ENCODE measurements at places on chromosomes 11 and 22. TPM values are rescaled to one million over a fixed set of nuclear protein-coding genes. Genes with fewer than 3 reads are reported as not detected.

DNA sequence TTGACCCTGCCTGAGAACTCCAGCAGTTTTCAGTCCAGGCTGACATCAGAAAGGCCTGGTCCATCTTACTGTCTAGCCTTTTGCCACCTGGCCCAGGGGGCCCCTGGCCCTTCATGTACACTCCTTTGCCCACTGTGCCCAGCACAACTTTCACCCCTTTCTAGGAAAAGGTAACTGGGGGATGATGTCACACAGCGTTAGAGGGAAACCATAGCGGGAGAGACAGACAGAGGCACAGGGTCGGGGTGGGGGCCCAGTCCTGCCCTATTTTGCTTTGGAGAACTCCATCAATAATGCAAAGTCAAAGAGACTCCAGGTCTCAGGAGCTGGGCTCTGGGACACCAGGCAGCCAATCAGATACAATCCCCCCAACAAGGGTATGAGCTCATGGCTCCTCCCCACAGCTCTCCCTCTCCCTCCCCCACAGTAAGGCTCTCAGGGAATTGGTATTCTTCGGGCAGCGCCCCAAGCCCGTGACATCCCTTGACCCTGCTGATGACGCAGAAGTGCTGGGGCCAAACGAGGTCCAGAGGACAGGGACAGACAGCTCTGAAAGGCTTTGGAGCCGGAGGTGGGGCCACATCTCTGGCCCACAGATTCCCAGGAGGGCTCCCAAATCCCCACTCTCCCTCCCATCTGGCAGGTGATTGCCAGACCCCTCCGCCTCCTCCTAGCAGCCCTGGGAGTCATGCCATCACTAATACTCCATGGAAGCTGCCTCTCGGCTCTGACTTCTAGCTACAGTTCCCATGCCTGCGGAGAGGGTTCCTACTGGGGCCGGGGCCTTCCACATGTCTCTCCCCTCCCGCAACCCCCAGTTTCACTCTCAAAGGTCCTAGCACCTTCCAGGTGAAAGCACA, 5.9 kb downstream of the USP2 start:
- no peak overlapping the region for H3K4me3 ChIP-seq
- peak; percentile 59 for DNase-seq
- peaks cover 82% of the 10 kb centered on the region for H3K4me1 ChIP-seq

DNA sequence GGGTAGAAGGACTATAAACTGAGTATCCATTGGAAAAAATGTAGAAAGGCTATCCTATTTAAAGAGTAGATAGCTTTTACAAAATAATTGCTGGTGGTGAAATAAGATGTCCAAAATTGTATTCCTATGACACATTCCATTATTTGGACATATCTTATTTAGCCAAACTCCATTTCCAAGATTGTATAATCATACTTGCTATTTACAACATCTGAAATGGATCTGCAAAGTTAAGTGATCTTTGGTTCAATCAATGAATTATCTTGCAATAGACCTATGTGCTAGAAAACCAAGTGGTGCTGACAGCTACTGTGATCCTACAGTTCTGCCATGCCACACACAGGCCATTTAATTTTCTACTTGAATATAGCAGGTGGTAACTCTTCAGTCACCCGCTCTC, 11.0 kb upstream of the BLID start:
- DNase-seq: no peak
- no peaks in the 10 kb centered on the region for H3K4me1 ChIP-seq
- H3K27ac ChIP-seq: no peak overlapping the region

GRCh38 chr11:114196997-114197703, 99.0 kb upstream of the NNMT start:
- H3K36me3 ChIP-seq: no peaks in the 10 kb centered on the region
- no peak overlapping the region for H3K4me3 ChIP-seq
- no peaks in the 10 kb centered on the region for H3K27me3 ChIP-seq
- H3K27ac ChIP-seq: no peak overlapping the region
- peaks cover 4% of the 10 kb centered on the region for H3K4me1 ChIP-seq

GRCh38 chr11:62573006-62573591, 592 bp downstream of the EEF1G start:
- H3K4me1 ChIP-seq: peaks cover 40% of the 10 kb centered on the region
- peaks cover 83% of the 10 kb centered on the region for H3K36me3 ChIP-seq
- H3K27me3 ChIP-seq: no peaks in the 10 kb centered on the region
- peak overlapping the region; percentile 88 for H3K27ac ChIP-seq
- peak overlapping the region; percentile 96 for H3K4me3 ChIP-seq
- DNase-seq: peak; percentile 22

- H3K4me1 ChIP-seq: no peaks in the 10 kb centered on the region
- H3K27ac ChIP-seq: no peak overlapping the region
- H3K27me3 ChIP-seq: peaks cover 11% of the 10 kb centered on the region
Measured at GRCh38 chr11:125201525-125202141, 37.1 kb downstream of the PKNOX2 start.

- H3K27ac ChIP-seq: peak overlapping the region; percentile 95
- H3K27me3 ChIP-seq: no peaks in the 10 kb centered on the region
- H3K4me1 ChIP-seq: peaks cover 23% of the 10 kb centered on the region
- peaks cover 80% of the 10 kb centered on the region for H3K36me3 ChIP-seq
- peak; percentile 5 for DNase-seq
- H3K4me3 ChIP-seq: peak overlapping the region; percentile 94
Measured at GRCh38 chr11:119092880-119093842, 8.5 kb downstream of the HMBS start.

GRCh38 chr11:72446929-72447769, 12.8 kb upstream of the CLPB start:
- no peak overlapping the region for H3K27ac ChIP-seq
- DNase-seq: peak; percentile 41
- H3K36me3 ChIP-seq: no peaks in the 10 kb centered on the region
- no peak overlapping the region for H3K4me3 ChIP-seq
- no peaks in the 10 kb centered on the region for H3K4me1 ChIP-seq
- no peaks in the 10 kb centered on the region for H3K27me3 ChIP-seq

- no peaks in the 10 kb centered on the region for H3K36me3 ChIP-seq
- peaks cover 9% of the 10 kb centered on the region for H3K4me1 ChIP-seq
- peaks cover 50% of the 10 kb centered on the region for H3K27me3 ChIP-seq
- H3K4me3 ChIP-seq: no peak overlapping the region
Measured at GRCh38 chr22:23123804-23124254, 18.0 kb downstream of the RSPH14 start.

- no peak overlapping the region for H3K27ac ChIP-seq
- no peak overlapping the region for H3K4me3 ChIP-seq
- 0 out of 2 replicates have a peak, but pooled peaks cover 3% of the 10 kb centered on the region for H3K4me1 ChIP-seq
- DNase-seq: no peak
- peaks cover 10% of the 10 kb centered on the region for H3K27me3 ChIP-seq
Measured at GRCh38 chr11:130150790-130151189, 8.8 kb upstream of the ST14 start.

Gene MCAM
- 69.1 TPM for total RNA-seq

Gene PRAME
- 1,138 TPM for total RNA-seq

Gene NCR3LG1
- 31.5 TPM for total RNA-seq
